Activated CD4-positive, CD25-positive, alpha-beta regulatory T cell treated with anti-CD3 and anti-CD28 coated beads, Interleukin-2, amount 50 U/mL, for 24 hours (primary cell): ENCODE measurements at places on chromosomes 4 and X.

GRCh38 chrX:13742397-13743176, 8.0 kb downstream of the OFD1 start:
- peak; percentile 90 for ATAC-seq

DNA sequence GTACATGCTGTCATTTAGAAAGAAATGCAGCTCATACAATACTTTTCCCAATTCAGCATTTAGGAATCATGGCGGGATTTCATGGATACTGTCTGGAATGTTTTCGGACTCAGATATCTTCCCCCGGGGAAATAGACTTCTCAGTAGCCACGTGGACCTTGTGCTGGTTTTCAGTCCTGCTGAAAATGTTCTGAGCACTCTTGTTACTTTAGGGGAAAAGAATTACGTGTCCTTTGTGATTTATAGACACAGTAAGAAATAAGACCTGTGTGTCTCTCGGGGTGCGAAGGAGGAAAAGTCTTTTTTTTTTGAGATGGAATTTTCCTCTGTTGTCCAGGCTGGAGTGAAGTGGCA, 3.8 kb downstream of the CD99 start:
- ATAC-seq = no peak

DNA sequence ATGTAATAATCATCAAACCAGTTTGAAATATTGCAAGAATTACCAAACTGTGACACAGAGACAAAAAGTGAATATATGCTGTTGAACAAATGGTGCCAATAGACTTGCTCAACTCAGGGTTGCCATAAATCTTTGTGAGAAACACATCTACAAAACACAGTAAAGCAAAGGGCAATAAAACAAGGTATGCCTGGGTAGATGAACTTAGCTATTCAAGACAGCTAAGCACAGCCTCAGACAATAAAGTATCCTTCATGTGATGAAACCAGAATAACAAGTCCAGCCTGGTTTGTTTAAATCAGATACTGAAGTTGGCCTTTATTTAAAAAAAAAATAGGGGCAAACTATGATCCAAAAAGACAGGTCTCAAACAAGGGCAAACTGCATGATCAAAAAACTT, 19.2 kb downstream of the LAMTOR3 start:
- no peak for ATAC-seq

DNA sequence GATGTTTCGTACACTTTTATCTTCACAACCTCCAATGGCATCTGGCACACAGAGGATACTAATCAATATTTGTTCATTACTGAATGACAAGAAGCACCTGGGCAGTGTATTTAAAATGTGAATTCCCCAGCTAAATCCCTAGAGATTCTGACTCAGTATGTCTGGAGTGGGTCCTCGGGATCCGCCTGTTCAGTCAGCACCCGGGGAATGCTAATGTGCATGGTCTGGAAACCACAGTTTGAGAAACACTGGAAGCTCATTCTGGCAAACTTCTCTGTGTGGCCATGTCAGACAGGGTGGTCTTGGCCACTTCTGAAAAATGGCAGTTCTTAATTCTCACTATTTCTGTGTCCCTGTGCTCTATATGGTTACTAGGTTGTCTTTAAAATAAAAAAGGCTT, 138.8 kb upstream of the VCX start:
- ATAC-seq = no peak

- no peak for ATAC-seq
Measured at GRCh38 chrX:117538178-117539089, 578.2 kb downstream of the KLHL13 start.

DNA sequence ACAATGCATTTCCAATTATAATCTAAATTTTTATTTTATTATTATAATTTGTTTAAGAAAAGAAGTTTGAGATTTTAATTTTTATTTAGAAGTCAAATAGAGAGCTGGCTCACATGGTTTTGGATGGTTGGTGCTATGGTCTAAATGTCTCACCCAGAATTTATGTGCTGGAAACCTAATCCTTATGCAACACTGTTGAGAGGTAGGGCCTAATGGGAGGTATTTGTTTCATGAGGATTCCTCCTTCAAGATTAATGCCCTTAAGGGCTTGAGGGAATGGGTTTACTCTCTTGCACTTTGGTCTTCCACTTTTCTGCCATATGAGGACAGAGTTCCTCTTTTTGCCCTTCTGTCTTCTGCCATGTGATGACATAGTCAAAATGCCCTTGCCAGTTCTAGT, 960.5 kb upstream of the IGFBP7 start:
- ATAC-seq = no peak

- no peak for ATAC-seq
Measured at GRCh38 chrX:23980011-23980441, 47.0 kb downstream of the KLHL15 start.

GRCh38 chrX:6644411-6644810, 109.5 kb upstream of the VCX3A start:
- ATAC-seq = no peak

GRCh38 chr4:73998040-73999011, at the start of gene CXCL5:
TSS of gene CXCL5 (minus strand) at chr4:73998677. CDS start at chr4:73998581, 96 bp downstream.
- no peak for ATAC-seq

- ATAC-seq = no peak
Measured at GRCh38 chrX:46850771-46851170, 13.9 kb downstream of the RP2 start.

DNA sequence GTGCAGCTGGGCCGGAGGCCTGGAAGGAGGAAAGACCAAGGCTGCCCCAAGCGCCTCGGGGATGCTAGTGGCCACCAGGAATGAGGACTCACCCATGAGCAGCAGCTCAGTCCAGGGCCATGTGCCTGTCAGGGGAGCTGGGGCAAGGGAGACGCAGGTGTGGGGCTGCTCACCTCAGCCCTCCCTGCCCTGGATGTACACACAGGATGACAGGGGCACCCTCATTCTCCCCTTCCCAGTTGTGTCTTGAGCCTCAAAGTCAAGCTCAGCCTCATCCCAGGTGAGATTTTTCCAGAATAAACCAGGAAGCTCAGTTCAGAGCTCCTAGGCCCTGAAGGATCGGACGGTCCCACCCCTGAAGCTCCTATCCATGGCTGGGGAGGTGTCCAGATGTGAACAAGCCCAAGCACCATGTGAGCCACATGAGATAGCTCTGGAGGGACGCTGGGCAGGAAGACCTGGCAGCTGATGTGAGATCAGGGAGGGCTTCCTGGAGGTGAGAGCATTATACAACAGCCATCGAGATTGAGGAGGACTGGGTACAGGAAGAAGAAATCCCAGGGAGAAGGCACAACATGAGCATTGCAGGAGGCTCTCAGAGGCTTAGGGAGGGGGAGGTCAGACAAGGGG, 23.0 kb downstream of the HTRA3 start:
- ATAC-seq = no peak

DNA sequence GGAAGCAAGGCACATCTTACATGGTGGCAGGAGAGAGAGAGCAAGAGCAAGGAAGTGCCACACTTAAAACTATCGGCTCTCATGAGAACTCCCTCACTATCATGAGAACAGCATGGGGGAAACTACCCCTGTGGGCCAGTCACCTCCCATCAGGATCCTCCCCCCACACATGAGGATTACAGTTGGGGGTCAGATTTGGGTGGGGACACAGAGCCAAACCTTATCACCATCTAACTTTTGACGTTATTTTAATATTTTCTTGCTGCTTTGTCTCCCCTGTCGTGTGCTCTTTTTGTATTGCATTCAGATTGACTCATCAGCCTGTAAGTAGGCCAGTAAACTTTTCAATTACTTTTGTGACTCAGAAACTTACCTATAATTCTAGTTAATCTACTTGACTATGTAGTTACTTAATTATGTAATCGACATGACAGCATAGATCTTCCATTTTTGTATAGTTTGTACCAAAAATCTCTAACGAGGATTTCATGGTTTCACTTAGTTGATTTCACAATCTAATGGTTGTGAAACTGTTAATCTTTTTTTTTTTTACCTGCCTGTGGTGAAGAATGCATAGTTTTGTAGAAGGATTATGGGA, 18.3 kb downstream of the STIM2 start:
- ATAC-seq = peak; percentile 87

DNA sequence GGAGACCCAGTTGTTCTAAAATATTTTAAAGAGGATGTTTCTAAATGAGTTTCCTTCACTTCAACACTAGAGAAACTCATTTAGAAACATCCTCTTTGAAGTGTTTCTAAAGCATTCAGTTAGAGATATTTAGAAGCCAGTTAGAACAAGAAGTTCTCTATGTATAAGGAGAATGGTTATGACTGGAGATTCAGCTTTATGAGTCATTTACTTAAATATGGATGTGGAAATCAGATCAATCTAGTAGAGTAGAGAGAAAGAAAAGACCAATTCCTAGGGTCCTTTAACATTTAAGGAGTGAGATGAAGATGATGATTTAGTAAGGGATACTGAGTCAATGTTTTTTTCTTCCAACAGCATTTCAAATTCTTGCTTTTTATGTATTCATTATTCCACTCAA, 234.1 kb downstream of the GRXCR1 start:
- no peak for ATAC-seq

GRCh38 chrX:124433186-124433585, 86.8 kb downstream of the SH2D1A start:
- no peak for ATAC-seq

DNA sequence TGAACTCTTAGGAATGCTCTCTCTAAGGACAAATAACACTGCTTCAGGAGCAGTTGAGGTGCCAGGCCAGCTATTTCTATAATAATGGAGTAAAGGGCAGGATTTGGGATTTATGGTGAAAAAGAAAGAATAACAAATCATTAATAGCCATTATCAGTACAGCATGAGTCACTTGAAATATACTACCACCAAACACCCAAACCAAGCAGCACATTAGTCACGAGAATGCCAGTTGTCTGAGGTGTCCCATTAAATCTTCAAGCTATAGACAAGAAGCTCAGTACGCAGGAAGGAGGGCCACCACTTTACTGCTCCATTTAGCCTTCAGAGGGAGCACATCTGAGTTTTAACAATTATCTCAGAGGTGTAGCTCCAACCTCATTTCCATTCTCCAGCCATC, 106.8 kb upstream of the MAGEA10 start:
- no peak for ATAC-seq

DNA sequence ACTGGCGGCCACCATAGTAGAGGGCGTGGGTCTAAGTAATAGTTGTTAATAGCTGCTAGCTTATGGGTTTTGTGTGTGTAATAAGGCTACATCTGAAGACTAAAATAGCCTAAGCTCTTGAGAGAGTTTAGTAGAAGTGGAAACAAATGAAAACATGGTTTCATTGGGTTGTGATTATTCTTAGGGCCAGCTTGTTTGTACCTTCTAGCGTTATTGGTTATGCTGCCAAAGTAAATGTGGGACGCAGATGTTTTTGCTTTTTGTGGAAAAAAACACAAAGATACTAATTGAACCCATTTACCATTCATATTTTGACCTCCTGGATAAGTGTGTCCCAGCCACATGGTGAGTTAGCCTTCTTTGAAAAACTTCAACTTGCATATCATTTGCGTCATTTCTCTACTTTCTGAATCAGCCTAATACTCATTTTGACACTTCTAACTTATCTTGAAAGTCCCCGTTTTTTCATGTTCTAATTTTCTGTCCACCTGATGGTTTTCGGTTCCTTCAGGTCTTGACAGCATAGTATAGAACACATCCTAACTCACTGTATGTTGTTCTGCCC, 305.3 kb downstream of the FRMPD4 start:
- ATAC-seq = no peak

GRCh38 chr4:19580095-19580494, 671.6 kb upstream of the SLIT2 start:
- no peak for ATAC-seq
